ENCODE measurements at places on chromosomes 2 and 18. TPM values are rescaled to one million over a fixed set of nuclear protein-coding genes. Genes with fewer than 3 reads are reported as not detected.

PPIG gene
- total RNA-seq, result 31.6 TPM

DNA sequence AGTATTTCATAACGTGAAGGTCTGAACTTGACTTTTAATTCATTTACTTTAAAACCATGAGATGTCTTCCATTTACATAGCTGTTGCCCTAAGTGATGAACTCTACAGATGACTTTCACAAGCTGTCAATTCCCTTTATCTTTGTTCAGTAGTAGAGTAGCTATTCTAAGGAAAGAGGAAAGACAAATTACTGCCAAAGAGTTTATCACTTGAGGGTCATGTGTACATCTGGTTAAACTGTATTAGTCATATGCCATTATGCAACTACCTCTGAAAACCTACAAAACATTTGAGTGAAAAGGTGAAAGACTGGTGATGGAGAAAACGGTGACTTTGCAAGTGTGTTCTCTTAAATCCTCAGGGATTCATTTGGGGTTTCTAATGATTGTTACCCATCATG lies 763.9 kb downstream of the TMEM182 start:
- no peaks in the 10 kb centered on the region for H3K4me1 ChIP-seq
- no peak overlapping the region for H3K4me3 ChIP-seq
- no peaks in the 10 kb centered on the region for H3K36me3 ChIP-seq
- no peak overlapping the region for H3K27ac ChIP-seq
- no peaks in the 10 kb centered on the region for H3K27me3 ChIP-seq

DNA sequence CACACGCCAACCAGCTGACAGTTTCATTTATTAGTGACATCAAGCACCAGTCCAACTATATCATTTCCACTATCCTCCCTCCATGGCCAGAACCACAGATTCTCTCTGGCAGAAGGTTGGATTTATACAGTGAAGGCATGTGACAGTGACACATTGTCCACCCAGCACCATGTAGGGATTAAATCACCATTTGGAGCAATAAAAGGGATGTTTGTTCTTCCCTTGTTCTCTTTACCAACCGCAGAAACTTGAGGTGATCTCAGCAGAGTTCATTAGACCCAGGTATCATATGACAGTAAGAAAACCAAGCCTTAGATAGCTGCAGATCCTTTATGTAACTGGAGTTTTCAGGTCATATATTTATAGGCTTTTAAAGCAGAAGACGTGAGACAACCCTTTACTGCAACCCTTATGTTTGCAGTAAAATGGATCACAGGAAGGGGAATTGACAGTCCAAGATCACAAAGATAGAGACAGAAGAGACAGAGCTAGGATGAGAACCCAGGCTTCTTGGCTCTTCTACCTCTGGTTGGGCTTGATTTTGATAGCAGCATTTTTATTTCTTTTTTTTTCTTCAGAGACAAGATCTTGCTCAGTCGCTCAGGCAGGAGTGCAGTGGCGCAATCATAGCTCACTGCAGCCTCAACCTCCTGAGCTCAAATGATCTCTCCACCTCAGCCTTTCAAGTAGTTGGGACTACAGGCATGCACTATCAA lies 80.1 kb downstream of the XDH start:
- no peak overlapping the region for H3K4me3 ChIP-seq
- no peaks in the 10 kb centered on the region for H3K27me3 ChIP-seq
- no peak overlapping the region for H3K27ac ChIP-seq

GRCh38 chr2:10891390-10891789 lies 20.3 kb upstream of the KCNF1 start:
- H3K27me3 ChIP-seq, result peaks cover 89% of the 10 kb centered on the region
- no peaks in the 10 kb centered on the region for H3K4me1 ChIP-seq
- H3K4me3 ChIP-seq, result no peak overlapping the region
- no peak for DNase-seq

DNA sequence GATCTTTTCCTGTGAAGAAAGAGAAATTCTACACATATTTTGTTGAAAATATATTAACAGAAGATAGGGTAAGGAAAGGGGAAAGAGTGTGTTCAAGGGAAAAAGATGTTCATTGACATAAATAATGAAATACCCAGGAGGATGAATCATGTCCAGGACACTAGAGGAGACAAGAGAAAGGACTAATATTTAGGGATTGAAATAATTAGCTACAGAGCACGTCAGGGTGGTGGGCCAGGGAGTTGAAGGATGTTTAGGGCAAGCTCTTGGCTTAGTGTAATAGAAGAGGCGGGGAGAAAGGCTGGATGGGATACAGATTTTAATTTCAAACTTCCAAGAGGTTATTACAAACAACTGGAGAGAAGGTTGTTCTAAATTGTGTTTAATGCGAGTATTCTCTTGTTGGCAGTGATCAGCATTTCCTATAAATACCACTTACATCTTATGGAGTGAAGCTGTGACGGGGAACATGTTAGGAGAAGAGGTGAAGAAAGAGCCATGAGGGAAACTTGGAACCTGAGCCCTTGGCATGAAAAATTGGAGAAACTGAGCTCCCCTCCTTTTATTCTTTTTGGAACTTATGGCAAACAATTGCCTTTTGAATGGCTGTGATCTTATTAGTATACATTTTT lies 36.6 kb upstream of the CETN1 start:
- no peaks in the 10 kb centered on the region for H3K27me3 ChIP-seq
- DNase-seq, result no peak
- no peak overlapping the region for H3K27ac ChIP-seq
- H3K4me1 ChIP-seq, result no peaks in the 10 kb centered on the region
- H3K36me3 ChIP-seq, result no peaks in the 10 kb centered on the region

DNA sequence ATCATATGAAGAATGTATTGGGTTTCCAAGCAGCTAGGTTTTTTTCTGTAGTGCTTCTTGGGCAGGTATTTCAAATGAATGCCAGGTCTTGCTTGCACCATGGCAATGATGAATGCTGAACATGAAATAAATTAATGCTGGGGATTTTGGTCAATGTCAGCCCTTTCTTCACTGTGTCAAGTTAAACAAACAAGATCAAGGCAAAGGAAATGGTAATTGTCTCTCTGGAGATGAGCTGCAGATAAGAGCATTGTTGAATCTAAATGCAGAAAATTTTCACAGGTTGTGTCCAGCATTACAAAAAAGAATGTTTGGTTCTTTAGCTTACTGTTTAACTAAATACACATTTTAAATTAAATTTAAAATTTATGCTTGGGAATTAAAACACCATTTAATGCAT lies 144.3 kb downstream of the GPD2 start:
- no peak overlapping the region for H3K27ac ChIP-seq
- H3K4me1 ChIP-seq, result no peaks in the 10 kb centered on the region
- no peak overlapping the region for H3K4me3 ChIP-seq
- H3K36me3 ChIP-seq, result no peaks in the 10 kb centered on the region

GRCh38 chr18:37285825-37286224 lies 279.8 kb downstream of the CELF4 start:
- H3K27me3 ChIP-seq, result no peaks in the 10 kb centered on the region
- DNase-seq, result no peak
- H3K4me1 ChIP-seq, result no peaks in the 10 kb centered on the region
- no peak overlapping the region for H3K4me3 ChIP-seq

DNA sequence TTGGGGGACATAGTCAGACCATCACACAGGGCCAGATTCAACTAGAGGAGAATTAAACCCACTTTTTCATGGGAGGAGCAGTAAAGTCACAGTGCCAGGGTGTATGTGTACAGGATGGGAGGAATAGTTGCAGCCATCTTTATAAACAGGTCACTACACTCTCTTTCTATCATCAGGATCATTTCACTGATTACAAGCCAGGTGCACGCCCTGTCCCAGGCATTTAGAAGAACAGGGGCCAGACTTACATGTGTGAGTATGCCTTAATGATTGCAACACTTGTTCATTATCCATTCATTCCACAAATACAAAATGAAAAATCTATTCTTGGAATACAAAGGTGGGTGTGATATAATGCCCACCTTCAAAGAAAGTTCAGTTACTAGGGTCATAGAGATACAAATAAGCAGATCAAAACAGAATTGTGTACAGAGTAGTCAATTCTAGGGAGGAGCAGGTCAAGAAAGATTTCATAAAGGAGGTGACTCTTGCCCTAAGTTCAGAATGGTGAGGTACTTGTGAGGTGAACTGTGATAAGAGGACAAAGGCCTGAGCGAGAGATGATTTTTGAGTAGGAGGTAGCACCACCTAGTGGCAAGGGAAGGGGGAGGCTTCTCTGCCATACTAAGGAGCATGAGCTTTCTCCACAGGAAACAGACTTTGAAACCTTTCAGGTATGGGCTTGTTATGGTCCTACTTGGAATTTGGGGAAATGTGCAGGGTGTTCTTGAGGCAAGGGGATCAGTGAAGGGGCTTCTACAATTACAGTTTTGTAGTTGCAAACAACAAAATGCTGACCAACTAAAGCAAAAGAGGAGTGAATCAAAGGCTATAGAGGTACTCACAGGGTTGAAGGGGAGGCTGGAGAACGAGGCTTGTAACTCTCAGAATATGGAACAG lies 156.3 kb downstream of the SUCLG1 start:
- H3K27ac ChIP-seq, result no peak overlapping the region
- no peaks in the 10 kb centered on the region for H3K36me3 ChIP-seq
- DNase-seq, result no peak
- no peaks in the 10 kb centered on the region for H3K27me3 ChIP-seq
- H3K4me1 ChIP-seq, result no peaks in the 10 kb centered on the region

- H3K36me3 ChIP-seq, result no peaks in the 10 kb centered on the region
- no peak overlapping the region for H3K27ac ChIP-seq
- H3K27me3 ChIP-seq, result peaks cover 28% of the 10 kb centered on the region
- H3K4me3 ChIP-seq, result no peak overlapping the region
These were observed 69.2 kb downstream of the KCNF1 start for GRCh38 chr2:10980886-10981425.

DNA sequence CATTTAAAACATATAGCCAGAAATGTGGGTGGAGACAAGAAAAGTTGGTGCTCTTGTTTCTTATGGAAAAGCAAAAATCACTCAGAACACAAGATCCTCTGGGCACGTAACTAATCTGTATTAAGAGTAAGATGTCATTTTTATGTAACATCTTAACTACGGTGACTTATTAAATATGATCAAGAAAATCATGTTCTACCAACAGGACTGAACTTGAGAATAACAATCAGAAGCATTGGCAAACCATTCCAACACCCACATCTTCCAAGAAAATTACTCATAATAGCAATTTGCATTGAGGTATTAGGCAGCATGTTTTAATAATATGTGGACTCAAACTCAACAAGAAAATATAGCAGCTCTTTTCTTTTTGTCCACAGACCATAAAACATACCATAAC lies 21.6 kb downstream of the MAP2 start:
- peak overlapping the region; percentile 30 for H3K27ac ChIP-seq
- H3K27me3 ChIP-seq, result no peaks in the 10 kb centered on the region
- H3K4me1 ChIP-seq, result peaks cover 7% of the 10 kb centered on the region
- no peak overlapping the region for H3K4me3 ChIP-seq
- H3K36me3 ChIP-seq, result no peaks in the 10 kb centered on the region
- no peak for DNase-seq

DNA sequence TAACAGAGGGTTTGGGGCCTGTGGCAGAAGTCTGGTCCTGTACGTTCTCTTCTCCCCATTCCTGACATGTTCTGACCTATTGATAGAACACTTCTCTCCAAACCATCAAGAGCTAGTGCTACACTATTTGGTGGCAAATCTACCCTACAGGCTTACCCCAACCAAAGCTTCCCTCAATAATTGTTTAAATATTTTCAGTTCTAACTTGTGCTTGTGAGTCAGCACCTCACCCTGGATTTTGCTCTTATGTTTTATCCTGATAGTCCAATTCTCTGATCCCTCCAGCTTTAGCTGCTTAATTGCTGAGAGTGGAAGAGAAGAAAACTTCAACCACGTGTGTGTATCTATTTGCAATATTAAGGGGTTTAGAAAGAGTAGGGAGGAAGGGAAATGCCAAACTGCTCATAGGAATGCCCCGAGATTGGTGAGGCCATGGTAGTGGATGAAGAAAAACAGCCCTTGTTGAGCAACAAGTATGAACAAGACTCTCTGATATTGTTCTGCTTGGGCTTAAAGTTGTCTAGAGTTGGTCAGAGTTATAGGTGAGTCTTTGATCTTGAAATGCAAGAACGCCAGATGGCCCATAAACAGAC lies 67.8 kb upstream of the PARD3B start:
- no peak for DNase-seq
- H3K27ac ChIP-seq, result peak overlapping the region; percentile 15
- no peak overlapping the region for H3K4me3 ChIP-seq
- no peaks in the 10 kb centered on the region for H3K4me1 ChIP-seq

DNA sequence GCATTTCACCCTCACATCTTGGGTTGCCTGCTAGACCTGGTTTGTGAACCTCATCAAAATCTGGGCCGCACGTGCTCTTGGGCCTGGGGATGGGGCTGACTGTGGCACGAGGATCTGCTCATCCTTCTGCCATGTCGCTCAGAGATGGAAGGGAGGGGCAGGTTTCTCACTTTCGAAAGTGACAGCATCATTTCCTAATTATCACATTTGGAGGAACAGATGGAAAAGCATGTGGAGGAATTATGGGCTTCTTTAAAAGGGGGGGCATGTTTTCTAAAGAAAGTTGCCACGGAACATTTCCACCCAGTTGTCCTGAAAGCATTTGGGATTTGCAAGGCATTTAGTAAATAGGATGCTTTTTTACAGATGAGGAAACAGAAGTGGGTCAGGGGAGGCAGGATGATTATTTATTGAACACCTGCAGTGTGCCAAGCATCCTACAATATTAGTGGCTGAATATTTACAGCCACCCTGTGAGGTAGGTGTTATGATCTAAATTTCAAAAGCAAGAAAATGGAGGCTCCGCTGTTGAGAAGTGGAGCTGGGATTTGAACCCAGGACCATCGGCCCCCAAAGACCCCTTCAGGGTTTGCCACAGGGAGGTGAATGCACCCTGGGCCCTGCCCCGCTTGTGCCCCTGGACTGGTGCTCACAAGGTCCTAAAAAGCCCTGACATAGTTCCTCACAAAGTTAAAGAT lies 104.2 kb upstream of the MYCN start:
- no peaks in the 10 kb centered on the region for H3K36me3 ChIP-seq
- H3K27me3 ChIP-seq, result no peaks in the 10 kb centered on the region
- peaks cover 4% of the 10 kb centered on the region for H3K4me1 ChIP-seq
- H3K4me3 ChIP-seq, result no peak overlapping the region
- no peak for DNase-seq

DNA sequence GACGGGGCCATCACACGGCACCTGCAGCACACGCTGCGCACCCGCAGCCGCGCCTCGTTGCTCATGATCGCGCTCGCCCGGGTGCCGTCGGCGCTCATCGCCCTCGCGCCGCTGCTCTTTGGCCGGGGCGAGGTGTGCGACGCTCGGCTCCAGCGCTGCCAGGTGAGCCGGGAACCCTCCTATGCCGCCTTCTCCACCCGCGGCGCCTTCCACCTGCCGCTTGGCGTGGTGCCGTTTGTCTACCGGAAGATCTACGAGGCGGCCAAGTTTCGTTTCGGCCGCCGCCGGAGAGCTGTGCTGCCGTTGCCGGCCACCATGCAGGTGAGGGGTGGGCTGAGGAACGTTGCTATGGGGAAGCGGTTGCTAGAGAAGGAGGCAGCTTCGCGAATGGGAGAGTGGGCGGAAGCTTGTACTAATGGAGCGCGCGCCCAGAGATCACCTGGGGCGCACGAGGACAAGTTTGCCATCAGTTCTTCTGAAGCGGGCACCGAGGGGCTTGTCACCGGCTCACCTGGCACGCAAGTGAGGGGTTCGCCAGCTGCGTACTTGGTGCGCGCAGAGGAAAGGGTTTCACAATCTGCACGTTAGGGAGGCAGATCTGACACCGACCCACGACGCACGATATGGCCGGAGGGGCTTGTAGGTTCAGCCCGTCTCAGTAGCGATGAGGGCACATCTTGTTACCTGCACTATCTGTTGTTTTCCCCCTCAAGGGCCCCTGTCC lies 45.6 kb downstream of the DDX18 start:
- H3K27me3 ChIP-seq, result no peaks in the 10 kb centered on the region
- H3K4me1 ChIP-seq, result no peaks in the 10 kb centered on the region
- peak overlapping the region; percentile 19 for H3K4me3 ChIP-seq
- no peaks in the 10 kb centered on the region for H3K36me3 ChIP-seq
- no peak for DNase-seq
- no peak overlapping the region for H3K27ac ChIP-seq
